Germinal center (tissue), 1 donor: ENCODE measurements at places on chromosomes 11 and 22.

DNA sequence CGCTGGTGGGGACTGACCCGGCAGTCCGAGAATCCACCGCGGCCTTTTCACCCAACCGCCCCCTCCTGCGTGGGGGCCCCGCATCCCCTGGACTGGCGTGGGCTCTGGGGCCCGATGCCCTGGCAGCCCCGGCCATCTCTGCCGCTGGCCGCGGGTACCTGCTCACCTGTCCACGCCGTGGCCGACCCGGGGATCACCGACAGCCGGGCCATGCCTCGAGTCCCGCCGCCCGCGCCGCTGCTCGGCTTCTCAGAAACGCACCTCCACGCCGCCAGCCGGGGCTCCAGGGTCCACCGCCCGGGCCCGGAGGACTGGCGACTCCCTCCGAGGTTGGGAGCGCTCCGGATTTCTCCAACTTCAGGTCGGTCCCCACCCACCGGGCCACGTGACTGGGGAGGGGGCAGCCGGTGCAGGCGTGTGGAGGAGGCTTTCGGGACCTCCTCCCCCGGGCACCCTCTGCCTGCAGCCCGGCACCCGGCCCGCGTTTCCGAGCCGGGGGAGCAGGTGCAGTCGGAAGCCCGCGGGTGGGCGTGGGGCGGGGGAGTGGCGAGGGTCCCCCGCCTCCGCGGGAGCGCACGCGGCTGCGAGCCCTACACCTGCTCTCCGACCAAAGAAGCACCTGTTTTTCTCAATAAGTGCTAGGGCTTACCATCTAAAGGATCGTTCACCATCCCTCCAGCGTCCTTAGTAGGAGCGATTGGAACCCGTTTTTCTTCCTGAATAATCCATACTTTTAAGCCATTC is 554 bp upstream of the NRIP3 start:
- DNase-seq, result no peak

- no peak for DNase-seq
Measured at GRCh38 chr11:12319461-12319951, 57.9 kb upstream of the PARVA start.

GRCh38 chr11:64119700-64120099 is 46.2 kb downstream of the MACROD1 start:
- no peak for DNase-seq

DNA sequence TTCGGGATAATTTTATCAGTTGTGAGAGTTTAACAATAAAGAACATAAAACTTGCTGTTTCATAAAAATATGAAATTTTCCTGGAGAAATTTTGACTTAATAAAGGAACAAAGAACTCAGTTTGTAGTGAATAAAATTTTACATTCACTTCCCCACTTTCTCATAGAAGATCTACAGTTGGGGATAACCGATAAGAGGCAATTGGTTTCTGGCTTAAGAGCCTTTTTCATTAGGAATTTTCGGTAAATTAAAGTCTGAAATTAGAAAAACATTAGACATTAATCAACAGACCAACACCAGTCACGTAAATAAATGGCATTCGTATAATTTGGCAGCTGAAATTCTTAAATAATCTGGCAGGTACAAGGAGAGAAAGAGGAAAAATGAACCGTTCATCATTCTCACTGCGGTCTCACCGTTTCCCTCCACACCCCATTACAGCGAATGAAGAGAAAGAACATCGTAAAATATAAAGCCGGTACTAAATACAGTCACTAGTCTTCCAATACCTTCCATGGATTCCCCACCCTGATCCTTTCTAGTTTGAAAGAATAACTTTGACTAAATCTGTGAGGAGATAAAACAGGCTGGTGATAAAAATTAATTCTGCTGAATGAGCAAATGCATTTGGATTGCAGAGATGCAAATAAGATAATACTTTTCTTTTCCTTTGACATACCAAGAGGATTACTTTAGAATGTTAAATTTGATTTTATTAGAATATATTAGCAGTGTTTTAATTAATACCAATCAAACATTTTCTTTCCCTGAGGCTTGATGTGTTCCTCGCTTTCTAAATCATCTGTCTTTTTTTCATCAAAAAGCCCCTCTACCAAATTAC is 19.5 kb downstream of the BLID start:
- no peak for DNase-seq

GRCh38 chr22:30573594-30574094 is 821 bp downstream of the GAL3ST1 start:
- DNase-seq, result no peak
